Ureter (tissue), 1 donor: ENCODE measurements at places on chromosomes 4 and X. TPM values are rescaled to one million over a fixed set of nuclear protein-coding genes. Genes with fewer than 3 reads are reported as not detected.

Gene VCX
- total RNA-seq = not detected

Gene NUDT11
- total RNA-seq = 1.2 TPM

Gene CNKSR2
- 2.3 TPM for total RNA-seq

Gene GNRHR
- total RNA-seq = not detected

Gene PRSS12
- total RNA-seq = 2.4 TPM

Gene GUCY1B1
- 10.1 TPM for total RNA-seq

Gene CFI
- 21.3 TPM for total RNA-seq

Gene FDCSP
- not detected for total RNA-seq

DNA sequence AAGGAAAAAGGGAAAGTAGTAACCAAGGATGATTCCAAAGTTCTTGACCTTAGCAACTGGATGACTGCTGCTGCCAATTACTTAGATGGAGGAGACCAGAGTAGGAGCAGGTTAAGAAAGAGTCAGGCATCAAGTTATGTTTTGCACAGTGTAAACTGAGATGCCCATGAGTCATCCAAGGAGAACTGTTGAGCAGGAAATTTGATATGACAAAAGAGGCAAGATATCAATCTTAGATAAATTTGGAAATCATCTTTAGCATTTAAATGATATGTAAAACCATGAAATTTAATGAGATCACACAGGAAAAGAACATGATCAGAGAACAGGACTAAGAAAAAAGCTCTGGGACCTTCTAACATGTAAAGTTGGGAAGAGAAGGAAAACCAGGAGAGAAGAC lies 361.3 kb downstream of the OPHN1 start:
- DNase-seq = no peak

DNA sequence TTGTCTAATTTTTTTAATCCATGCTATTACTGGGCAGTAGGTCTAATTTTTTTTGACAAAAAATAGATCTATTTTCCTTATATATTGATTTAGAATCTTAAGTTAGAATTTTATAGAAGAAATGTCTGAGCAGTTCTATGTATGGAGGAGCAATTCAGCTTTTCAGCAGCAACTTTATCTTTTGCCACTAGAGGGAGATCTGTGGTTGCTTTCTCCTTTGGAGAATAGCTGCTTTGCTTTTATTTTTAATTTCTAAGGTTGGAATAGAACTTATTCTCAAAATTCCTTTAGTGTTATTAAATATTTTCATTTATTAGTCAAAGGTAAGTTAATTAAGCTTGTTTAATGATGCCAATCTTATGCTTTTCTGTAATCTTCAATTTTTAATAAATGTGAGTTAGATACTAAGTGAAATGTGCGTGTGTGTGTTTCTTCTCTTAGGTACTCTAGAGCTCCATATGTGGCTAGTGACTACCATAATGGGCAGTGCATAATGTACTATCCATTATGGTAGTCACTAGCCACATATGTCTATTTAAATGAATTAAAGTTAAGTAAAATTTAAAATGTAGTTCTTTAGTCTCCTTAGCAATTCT lies 29.3 kb downstream of the FAM199X start:
- no peak for DNase-seq

- no peak for DNase-seq
These were observed 897.5 kb upstream of the AGA start for GRCh38 chr4:178339769-178340168.

DNA sequence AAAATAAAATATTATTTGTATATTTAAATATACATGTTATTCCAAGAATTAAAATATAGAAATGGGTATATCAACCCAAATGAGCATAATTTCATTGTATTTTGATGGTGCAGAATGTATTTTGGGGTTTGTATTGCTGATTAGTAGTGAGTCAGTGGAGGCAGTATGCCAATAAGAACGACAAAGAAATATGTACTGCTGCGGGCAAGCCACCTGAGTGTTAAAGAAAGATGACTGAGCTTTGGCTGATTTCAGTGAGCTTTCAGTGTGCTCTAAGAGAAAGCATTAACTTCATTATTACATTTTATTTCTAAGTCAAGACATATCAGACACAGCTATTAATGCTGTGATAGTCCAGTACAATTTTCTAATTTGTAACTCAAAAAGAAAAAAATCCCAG lies 297.8 kb downstream of the ANK2 start:
- no peak for DNase-seq

DNA sequence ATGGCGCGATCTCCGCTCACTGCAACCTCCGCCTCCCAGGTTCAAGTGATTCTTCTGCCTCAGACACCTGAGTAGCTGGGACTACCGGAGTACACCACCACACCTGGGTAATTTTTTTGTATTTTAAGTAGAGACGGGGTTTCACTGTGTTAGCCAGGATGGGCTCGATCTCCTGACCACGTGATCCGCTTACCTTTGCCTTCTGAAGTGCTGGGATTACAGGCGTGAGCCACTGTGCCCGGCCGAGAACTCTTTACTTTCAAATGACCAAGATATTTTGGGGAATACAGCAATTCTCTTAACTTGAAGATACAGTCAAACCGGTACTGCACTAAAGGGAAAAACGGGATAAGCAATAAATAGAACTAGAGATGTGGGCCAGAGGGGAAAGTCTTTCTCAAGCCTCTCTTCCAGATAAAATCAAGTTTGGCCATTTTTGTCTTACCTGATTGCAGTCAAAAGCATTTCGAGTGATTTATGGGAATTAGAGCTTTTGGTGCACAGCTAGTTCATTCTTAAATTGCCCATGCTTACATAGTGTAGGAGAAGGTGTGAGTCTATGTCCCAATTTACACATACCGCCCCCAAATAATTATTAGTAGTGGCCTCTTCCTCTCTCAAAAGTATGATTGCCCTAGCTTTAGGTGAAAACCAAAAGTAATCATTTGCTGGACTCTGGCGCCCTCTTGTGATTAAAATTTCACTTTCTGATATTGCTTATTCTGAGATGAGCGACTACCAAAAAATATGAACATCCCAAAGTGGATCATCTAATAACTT lies 53.2 kb upstream of the ABCG2 start:
- no peak for DNase-seq
